NCI-H510A (cell line): ENCODE measurements at places on chromosomes 4 and X.

GRCh38 chr4:159204566-159204965 lies 101.7 kb downstream of the RAPGEF2 start:
- DNase-seq: no peak

GRCh38 chrX:5867778-5868177 lies 360.9 kb downstream of the NLGN4X start:
- no peak for DNase-seq

DNA sequence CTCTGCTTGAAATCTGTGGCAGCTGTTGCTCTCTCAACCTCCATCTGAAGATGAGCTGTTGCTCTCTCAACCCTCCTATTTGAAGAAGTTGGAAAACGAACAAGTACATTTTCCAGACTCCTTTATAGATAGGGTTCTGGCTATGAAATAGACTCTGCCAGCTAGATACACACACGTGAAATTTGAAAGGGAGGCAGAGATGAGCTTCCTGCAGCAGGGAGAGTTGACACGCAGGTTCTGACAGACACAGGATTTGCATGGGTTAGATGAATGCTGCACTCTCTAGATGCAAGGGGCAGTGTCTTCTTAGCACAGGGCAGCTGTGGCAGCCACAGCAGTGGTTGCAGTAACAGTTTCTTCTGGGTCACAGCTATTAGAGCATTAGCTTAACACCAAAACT lies 8.0 kb upstream of the PYURF start:
- DNase-seq: no peak

GRCh38 chrX:69094977-69095669 lies 70.1 kb downstream of the PJA1 start:
- no peak for DNase-seq

DNA sequence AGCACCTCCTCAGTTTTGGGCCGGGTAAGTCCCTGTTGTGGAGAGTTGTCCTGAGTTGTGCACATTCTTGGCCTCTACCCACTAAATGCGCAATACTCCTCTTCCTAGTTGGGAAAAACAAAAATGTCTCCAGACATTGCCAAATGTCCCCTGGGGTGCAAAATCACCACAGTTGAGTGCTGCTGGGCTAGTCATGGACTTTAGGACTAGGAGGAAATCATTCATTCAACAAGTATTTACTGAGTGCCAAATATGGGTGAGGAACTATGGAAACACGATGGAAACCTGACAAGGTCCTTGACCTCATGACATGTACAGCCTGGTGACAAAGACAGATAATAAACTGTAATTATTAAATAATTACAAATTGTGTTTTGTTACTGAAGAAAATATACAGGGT lies 71.6 kb downstream of the STX18 start:
- no peak for DNase-seq

- DNase-seq: peak; percentile 0
Measured at GRCh38 chr4:132642016-132642817, 506.9 kb upstream of the PCDH10 start.

DNA sequence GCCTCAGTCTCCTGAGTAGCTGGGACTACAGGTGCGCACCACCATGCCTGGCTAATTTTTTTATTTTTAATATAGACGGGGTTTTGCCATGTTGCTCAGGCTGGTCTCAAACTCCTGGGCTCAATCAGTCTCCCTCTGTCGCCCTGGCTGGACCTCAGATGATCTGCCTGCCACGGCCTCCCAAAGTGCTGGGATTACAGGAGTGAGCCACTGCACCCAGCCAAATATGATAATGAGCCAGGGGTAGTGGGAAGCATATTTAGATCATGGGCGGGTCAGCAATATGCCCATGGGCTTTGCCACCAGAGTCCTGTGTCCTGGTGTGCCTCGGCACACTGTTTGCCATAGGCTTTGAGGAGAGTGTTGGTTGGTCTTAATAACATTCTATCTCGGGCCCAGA lies 71.8 kb downstream of the FAM193A start:
- no peak for DNase-seq

DNA sequence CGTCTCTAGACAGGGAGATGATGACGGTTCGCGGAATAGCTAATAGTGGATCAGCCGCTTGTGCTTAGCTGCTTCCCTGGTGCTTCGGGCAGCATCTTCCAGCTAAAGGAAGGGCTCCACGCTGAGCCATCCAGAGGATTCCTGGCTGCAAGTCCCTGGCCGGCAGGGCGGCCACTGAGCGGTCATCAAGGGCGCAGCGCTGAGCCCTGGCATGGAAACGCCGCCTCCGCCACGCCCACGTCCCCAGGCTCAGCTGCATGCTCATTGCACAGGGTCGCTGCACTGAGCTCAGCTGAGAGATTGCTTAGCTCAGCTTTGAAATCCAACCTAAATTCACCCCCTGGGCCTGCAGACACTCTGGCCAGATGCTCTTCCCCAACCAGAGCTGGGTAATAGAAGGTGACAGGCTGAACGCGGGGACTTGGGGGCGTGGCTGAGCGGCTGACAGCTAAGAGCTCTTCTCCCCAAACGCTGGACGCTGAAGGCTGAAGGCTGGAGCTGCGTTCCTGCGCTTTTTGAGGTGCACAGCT lies 118.2 kb upstream of the KIT start:
- DNase-seq: peak; percentile 71

- DNase-seq: no peak
Measured at GRCh38 chr4:2824836-2825381, 18.7 kb upstream of the ADD1 start.

GRCh38 chr4:8696369-8697127 lies 104.0 kb downstream of the CPZ start:
- no peak for DNase-seq

DNA sequence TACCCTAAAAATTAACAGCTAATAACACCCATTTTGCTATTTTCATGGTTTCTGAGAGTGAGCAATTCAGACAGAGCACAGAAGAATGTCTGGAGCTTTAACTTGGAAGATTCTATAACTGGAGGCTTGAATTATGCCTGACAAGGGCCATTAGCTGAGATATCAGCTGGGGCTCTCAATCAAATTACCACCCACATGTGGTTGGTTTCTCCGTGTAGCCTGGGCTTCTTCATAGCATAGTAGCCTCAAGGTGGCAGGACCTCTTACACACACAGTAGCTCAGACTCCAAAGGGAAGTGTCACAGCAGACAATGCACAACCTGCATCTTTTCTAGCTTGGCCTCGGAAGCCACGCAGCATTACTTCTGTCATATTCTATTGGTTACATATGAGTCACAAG lies 127.3 kb downstream of the EFHC2 start:
- DNase-seq: no peak

DNA sequence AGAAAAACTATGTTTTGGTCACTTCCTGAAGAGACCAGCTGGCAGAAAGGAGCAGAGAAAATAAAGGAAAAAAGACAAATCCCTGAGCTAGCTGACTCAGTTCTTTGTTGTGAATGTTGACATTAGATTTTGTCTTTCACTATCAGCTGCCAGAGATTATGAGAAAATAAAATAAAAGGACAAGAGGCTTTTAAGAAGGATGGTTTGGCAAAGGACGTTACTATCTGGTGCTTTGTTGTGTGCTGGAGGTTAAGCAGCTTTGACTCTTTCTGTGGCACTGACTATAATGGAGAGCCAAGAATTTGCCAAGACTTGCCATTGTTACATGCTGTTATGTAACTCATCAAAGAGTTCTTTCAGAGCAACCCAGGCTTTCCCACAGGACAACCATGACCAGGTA lies 12.1 kb downstream of the ASB5 start:
- no peak for DNase-seq

- no peak for DNase-seq
Measured at GRCh38 chrX:148562846-148563245, 62.4 kb downstream of the AFF2 start.

GRCh38 chrX:128653524-128654060 lies 601.4 kb upstream of the ACTRT1 start:
- DNase-seq: no peak

DNA sequence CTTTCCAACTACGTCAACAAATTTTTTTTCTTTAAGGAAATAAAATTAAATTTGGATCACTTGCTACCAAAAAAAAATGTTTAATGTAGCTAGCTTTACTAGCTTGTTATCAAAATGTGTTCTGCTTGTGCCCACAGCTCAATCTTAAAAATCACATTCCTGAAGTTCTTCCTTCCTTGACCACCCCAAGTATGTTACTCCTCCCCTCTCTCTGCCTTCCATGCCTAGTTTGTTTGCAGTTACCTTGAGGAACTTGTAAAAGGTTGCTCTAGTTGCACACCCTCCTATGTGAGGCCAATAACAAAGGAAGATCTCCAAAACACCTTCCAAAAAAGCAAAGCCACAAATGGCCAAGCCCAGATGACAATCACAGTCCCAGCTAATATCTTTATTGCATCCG lies 19.6 kb upstream of the TMEM184C start:
- DNase-seq: no peak

DNA sequence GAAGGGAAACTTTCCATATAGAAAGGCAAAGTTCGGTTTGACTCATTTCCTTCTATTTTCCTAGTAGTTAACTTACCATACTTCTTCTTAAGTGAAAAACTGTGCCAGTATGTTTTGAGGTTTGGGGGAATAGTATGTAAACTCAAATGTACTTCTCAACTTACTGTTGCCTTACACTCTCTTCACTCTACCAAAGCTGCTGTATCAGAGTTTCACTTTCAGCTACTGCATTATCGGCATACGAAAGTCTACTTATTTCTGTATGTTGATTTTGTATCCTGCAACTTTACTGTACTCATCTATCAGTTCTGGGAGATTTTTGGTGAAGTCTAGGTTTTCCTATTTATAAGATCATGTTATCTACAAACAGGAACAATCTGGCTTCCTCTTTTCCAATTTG lies 932.7 kb downstream of the FAT4 start:
- no peak for DNase-seq

DNA sequence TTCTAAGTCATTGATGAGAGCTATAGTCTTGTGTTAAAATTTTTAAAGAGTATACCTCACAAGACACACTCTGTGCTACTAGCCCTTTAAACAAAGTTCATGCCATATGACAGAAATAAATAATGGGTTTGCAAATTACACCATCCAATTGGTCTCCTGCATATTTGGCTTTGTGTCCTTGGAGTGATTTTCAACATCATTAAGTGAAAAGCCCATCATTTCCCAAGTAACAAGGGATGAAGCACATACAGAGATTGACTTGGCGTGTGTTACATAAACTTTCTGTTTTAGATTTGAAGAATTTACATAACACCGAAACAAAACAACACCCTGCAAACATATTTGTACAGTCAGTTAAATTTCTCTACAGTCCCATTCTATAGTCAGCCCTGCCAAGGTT lies 216.9 kb upstream of the NEIL3 start:
- DNase-seq: no peak

- DNase-seq: no peak
Measured at GRCh38 chr4:176443117-176443516, 123.4 kb downstream of the SPCS3 start.

- no peak for DNase-seq
Measured at GRCh38 chr4:153618833-153619232, 65.2 kb upstream of the TLR2 start.

DNA sequence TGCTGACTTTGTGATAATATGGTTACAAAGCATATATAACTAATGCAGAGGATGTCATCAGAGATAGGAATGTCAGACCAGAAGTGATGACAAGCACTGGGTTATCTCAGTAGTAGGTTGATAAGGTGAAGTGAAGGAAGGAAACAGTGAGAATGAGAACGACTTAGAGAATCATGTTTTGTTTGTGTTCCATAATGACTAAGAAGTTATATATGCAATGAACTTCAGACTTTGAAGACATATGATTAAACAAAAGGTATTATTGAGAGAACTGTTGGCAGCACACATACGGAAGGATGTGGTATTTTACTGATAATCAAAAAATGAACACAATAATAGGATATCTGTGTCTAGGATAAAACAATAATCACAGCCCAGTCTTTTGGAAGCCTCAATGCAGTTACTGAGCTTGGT lies 18.3 kb upstream of the HHIP start:
- DNase-seq: no peak

- DNase-seq: no peak
Measured at GRCh38 chr4:30002341-30002740, 717.8 kb upstream of the PCDH7 start.

GRCh38 chr4:20219521-20219920 lies 32.2 kb upstream of the SLIT2 start:
- no peak for DNase-seq

GRCh38 chr4:143358923-143359643 lies 22.4 kb downstream of the GAB1 start:
- no peak for DNase-seq

DNA sequence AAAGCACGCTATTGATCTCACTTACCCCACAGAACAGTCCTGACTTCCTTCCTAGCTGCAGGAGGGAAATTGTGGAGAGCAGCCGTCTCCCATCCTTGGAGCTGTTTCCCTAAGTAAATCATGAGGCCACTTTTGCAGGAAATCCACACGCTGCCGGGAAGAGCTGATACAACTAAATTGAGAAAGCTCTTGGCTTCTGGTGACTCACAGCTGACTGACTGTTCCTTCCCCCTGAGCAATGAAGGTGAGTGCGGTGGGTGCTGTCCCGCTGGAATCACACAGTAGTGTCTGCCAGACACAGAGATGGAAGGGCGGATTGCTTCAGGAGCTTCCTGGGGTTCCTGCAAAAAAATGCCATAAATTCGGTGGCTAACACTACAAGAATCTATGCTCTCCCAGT lies 268.9 kb downstream of the ASMT start:
- no peak for DNase-seq

GRCh38 chrX:38087594-38087993 lies 81.2 kb downstream of the SYTL5 start:
- DNase-seq: no peak

- no peak for DNase-seq
Measured at GRCh38 chr4:56234098-56234497, 153.2 kb downstream of the AASDH start.

- DNase-seq: peak; percentile 79
Measured at GRCh38 chr4:76579596-76580375, 144.8 kb downstream of the SHROOM3 start.

DNA sequence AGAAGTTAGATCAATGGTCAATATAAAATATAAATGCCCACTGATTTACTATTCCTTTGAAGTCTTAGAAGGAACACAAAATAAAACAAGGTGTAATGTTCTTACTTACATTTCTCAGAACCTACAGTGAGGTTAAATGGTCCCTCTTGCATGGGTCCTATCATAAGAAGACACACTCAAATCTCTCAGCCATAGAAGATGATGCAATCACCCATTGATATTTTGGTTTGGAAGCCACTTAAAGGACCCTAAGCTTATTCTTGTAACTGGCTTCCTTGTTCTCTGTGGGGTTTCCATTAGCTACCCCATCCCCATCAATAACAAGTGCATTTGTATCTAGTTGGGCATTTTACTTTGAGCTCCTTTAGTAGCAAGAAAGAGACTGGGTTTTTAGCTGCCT lies 15.1 kb downstream of the REELD1 start:
- no peak for DNase-seq

- peak; percentile 57 for DNase-seq
Measured at GRCh38 chrX:119757979-119758730, at the start of gene SOWAHD. Gene SOWAHD (plus strand): TSS chrX:119758588. CDS start chrX:119758668, 80 bp downstream.
